ENCODE measurements at places on chromosomes 4 and X. TPM values are rescaled to one million over a fixed set of nuclear protein-coding genes. Genes with fewer than 3 reads are reported as not detected.

CFP gene
- 25.4 TPM for total RNA-seq

SULT1B1 gene
- total RNA-seq = 25.0 TPM

DNA sequence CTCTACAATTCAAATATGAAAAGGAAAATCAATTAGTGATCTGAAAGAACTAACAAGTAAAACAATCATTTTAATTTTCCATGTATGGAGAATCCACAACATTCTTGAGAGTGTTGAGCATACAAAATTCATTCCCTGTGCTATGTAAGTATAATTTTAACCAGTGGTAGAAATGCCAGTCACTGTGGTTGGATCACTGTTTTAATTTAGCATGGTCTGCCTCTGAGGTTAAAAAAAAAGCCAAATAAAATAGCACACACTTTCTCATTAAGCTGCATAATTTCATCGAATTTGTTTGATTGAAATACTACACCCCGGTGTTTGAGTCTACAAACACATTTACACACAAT, 185.5 kb upstream of the STS start:
- no peaks in the 10 kb centered on the region for H3K4me1 ChIP-seq
- no peak for DNase-seq
- H3K27me3 ChIP-seq = no peaks in the 10 kb centered on the region

- H3K27ac ChIP-seq = no peak overlapping the region
- H3K4me3 ChIP-seq = no peak overlapping the region
- H3K27me3 ChIP-seq = no peaks in the 10 kb centered on the region
- no peaks in the 10 kb centered on the region for H3K36me3 ChIP-seq
- DNase-seq = no peak
- no peaks in the 10 kb centered on the region for H3K4me1 ChIP-seq
These were observed 626.6 kb downstream of the MID1IP1 start for GRCh38 chrX:39427906-39428305.

DNA sequence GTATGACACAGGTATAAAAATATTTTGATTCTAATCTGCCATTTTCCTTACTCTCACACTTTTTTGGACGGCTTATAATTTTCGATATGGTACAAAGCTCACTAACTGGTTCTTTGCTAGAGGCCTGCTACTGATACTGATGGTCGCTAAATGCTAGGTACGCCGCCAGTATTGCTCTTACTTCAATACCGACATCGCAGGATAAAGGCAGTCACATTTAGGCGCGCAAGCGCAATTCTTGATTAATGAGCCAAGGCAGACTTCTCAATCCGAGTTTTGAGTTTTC, 557 bp upstream of the USP38 start:
- H3K27ac ChIP-seq = peak overlapping the region; percentile 93
- no peaks in the 10 kb centered on the region for H3K36me3 ChIP-seq
- no peak for DNase-seq
- peaks cover 38% of the 10 kb centered on the region for H3K4me1 ChIP-seq

DNA sequence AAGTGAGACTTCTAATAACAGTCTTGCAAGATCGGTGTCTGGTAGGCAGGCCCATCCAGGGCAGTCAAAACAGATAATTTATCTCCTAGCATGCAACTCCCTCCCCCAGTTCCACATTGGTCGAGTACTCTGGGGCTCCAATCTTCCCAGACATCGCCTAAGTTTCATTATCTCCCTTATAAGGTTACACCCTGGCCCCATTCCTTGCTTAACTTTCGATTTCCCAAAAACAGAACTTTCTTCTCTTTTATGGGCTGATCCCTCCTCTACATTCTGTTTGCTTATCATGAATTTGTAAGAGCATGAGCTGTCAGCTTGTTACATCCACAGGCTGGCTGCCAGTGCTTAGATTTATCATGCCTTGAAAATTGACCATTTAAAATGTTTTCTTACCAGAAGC, 471.3 kb downstream of the TECRL start:
- no peaks in the 10 kb centered on the region for H3K4me1 ChIP-seq
- no peak for DNase-seq
- H3K27ac ChIP-seq = no peak overlapping the region

GRCh38 chrX:7709845-7710244, 133.1 kb upstream of the VCX start:
- no peak for DNase-seq
- no peaks in the 10 kb centered on the region for H3K27me3 ChIP-seq
- H3K36me3 ChIP-seq = no peaks in the 10 kb centered on the region
- no peak overlapping the region for H3K4me3 ChIP-seq

Measured in left lung (tissue), 14 donors.